GM12878 (cell line): ENCODE measurements at places on chromosomes 7 and 10. TPM values are rescaled to one million over a fixed set of nuclear protein-coding genes. Genes with fewer than 3 reads are reported as not detected.

Gene FZD8
- polyA plus RNA-seq, result not detected in 2 replicates

Gene CYP2C19
- polyA plus RNA-seq, result not detected in 2 replicates

Gene NPSR1
- 0.20 TPM in 1 of 2 replicates, not detected in the other for polyA plus RNA-seq

Gene BAIAP2L1
- polyA plus RNA-seq, result 54.2 and 54.9 TPM in 2 replicates

Gene SLC18A2
- polyA plus RNA-seq, result 0.13 and 0.33 TPM in 2 replicates

Gene CDK5
- 33.4 and 36.9 TPM in 2 replicates for polyA plus RNA-seq

Gene WNT8B
- not detected in 2 replicates for polyA plus RNA-seq

Gene VPS37D
- polyA plus RNA-seq, result not detected in 2 replicates

Gene ZNF248
- 6.9 and 10.8 TPM in 2 replicates for polyA plus RNA-seq

Gene NPC1L1
- not detected in 2 replicates for polyA plus RNA-seq

Gene WASHC2C
- polyA plus RNA-seq, result 21.0 and 24.1 TPM in 2 replicates

Gene ZNF467
- polyA plus RNA-seq, result not detected in 2 replicates

Gene ASZ1
- not detected in 2 replicates for polyA plus RNA-seq

Gene COL28A1
- polyA plus RNA-seq, result not detected in 2 replicates

Gene SLC16A12
- polyA plus RNA-seq, result not detected in 2 replicates

Gene DOCK1
- not detected in 2 replicates for polyA plus RNA-seq

Gene PLCE1
- 0.50 and 1.2 TPM in 2 replicates for polyA plus RNA-seq

Gene LIPJ
- polyA plus RNA-seq, result 0.08 TPM in 1 of 2 replicates, not detected in the other

Gene WEE2
- polyA plus RNA-seq, result not detected in 2 replicates

Gene PRKG1
- not detected in 2 replicates for polyA plus RNA-seq

Gene AGAP4
- 4.9 and 6.5 TPM in 2 replicates for polyA plus RNA-seq

Gene SCART1
- 0.11 and 0.15 TPM in 2 replicates for polyA plus RNA-seq

Gene INHBA
- not detected in 2 replicates for polyA plus RNA-seq

Gene TAS2R41
- polyA plus RNA-seq, result not detected in 2 replicates

Gene SVOPL
- not detected in 2 replicates for polyA plus RNA-seq

Gene LRMDA
- 0.32 TPM in 1 of 2 replicates, not detected in the other for polyA plus RNA-seq

Gene CXCL12
- 0.59 and 0.75 TPM in 2 replicates for polyA plus RNA-seq

Gene HMX2
- polyA plus RNA-seq, result 28.1 and 30.6 TPM in 2 replicates

Gene CRYGN
- not detected in 2 replicates for polyA plus RNA-seq

Gene VWDE
- 1.5 and 1.7 TPM in 2 replicates for polyA plus RNA-seq

Gene ABCA13
- polyA plus RNA-seq, result 0.04 and 0.15 TPM in 2 replicates

Gene TAS2R60
- polyA plus RNA-seq, result not detected in 2 replicates

Gene ACTL6B
- polyA plus RNA-seq, result not detected in 2 replicates

Gene PAX4
- not detected in 2 replicates for polyA plus RNA-seq

Gene ITGB8
- 0.85 and 0.95 TPM in 2 replicates for polyA plus RNA-seq

Gene KNDC1
- polyA plus RNA-seq, result 0.03 TPM in 1 of 2 replicates, not detected in the other

Gene KCP
- polyA plus RNA-seq, result 3.6 and 4.0 TPM in 2 replicates

Gene ADRB1
- polyA plus RNA-seq, result 0.27 and 0.92 TPM in 2 replicates

Gene SAMD9L
- 28.5 and 28.6 TPM in 2 replicates for polyA plus RNA-seq

Gene STAG3
- 116 and 118 TPM in 2 replicates for polyA plus RNA-seq

Gene NSMCE4A
- 99.6 and 105 TPM in 2 replicates for polyA plus RNA-seq

Gene CYP26C1
- polyA plus RNA-seq, result not detected in 2 replicates

Gene SVIL
- polyA plus RNA-seq, result 0.60 and 1.4 TPM in 2 replicates

Gene MYL7
- polyA plus RNA-seq, result 0.99 and 1.9 TPM in 2 replicates

Gene HOXA4
- not detected in 2 replicates for polyA plus RNA-seq

Gene NANOS1
- 0.05 TPM in 1 of 2 replicates, not detected in the other for polyA plus RNA-seq

Gene VENTX
- polyA plus RNA-seq, result 0.05 TPM in 1 of 2 replicates, not detected in the other

Gene CD36
- 185 and 196 TPM in 2 replicates for polyA plus RNA-seq

Gene GRM3
- polyA plus RNA-seq, result 0.08 TPM in 2 replicates

Gene SPRN
- polyA plus RNA-seq, result 0.78 and 0.98 TPM in 2 replicates

Gene SUGCT
- polyA plus RNA-seq, result 0.32 and 1.2 TPM in 2 replicates

Gene PDZD7
- polyA plus RNA-seq, result 0.20 TPM in 1 of 2 replicates, not detected in the other
